ENCODE measurements at places on chromosomes 16 and 17. TPM values are rescaled to one million over a fixed set of nuclear protein-coding genes. Genes with fewer than 3 reads are reported as not detected.
A peak's percentile ranks its signal among the peaks of the same experiment; 100 is the strongest.

DNA sequence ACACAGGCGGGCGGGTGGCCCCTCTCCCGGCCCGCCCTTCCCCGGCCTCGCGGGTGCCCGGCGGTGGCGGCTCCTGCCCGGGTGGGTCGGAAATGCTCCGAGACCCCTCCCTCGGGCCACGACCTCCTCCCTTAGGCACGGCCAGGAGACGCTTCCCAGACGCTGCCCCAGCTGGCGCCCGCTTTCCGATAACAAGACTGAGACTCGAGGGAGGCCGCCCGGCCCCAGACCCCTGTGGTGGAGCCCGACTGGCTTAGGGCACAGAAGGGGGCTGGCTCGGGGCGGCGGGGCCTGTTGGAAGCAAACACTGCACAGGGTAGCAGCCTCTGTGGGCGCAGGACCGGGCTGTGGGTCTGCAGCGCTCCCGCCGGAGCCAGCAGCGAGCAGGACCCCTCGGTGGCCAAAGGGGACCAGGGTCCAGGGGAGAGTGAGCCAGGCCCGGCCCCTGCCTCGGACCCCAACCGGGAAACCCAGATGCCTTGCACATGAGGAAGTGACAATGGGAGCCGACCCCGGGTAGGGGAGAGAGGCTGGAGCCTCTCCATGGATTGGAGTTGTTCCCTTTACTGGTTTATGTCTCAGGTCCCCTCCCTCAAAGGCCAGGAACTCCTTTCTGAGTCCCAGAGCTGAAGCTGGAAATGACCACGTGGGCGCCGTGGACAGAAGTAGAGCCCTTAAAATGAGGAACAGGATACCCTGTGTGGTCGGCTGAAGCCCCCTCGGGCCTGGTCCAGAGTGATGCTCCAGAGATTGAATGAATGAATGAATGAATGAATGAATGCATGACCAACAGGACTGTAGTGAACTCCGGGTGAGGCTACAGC, 19.8 kb upstream of the ADCY7 start:
- no peak for DNase-seq

GRCh38 chr17:70552230-70552981, 383.1 kb downstream of the KCNJ2 start:
- DNase-seq: peak; percentile 11

The SRSF2 gene
- 360 TPM for polyA plus RNA-seq

GRCh38 chr17:43146649-43147048, 21.5 kb upstream of the BRCA1 start:
- no peak for DNase-seq

DNA sequence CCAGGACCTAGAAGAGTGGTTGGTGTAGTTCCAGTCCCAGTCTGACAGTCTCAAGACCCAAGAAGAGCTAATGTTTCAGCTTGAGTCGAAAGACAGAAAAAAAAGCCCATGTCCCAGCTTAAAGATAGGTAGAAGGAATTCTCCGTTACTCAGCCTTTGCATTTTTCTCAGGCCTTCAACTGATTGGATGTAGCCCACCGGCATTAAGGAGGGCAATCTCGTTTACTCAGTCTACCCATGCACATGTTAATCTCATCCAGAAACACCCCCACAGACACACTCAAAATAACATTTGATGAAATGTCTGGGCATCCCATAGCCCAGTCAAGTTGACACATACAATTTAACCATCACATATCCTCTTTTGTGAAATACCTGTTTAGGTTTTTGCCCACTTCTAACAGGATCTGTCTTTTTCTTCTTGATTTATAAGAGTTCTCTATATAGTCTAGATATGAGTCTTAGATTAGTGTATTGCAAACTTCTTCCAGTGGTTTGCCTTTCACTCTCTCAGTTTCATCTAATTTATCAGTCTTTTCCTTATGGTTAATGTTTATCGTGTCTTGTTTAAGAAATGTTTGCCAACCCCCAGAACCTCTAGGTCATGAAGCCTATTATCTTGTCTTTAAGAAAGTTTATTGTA, 7.6 kb upstream of the NUP93 start:
- no peak for DNase-seq

The ZFHX3 gene
- 15.9 TPM for polyA plus RNA-seq

The CD300E gene
- polyA plus RNA-seq: 0.22 TPM

- no peak for DNase-seq
These were observed 409.4 kb upstream of the ERCC4 start for GRCh38 chr16:13510425-13511151.

DNA sequence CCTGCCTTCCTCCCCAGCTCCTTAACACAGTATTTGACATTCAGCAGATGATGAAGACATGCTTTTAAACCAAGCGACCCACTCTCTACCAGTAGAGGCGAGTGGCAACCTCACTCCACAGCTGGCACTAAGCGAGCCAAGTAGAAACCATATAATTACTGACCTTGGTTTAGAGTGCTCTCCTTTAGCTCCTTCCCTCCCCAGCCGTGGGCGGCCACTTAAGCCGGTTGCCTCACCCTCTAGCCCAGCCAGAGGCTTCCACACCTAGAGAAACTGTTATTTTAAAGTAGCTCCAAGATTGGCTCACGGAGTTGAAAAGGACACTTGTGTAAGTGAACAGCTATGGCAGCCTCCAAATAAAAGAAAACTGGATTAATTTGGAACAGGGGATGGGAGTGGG, 109.1 kb upstream of the CRHR1 start:
- no peak for DNase-seq

DNA sequence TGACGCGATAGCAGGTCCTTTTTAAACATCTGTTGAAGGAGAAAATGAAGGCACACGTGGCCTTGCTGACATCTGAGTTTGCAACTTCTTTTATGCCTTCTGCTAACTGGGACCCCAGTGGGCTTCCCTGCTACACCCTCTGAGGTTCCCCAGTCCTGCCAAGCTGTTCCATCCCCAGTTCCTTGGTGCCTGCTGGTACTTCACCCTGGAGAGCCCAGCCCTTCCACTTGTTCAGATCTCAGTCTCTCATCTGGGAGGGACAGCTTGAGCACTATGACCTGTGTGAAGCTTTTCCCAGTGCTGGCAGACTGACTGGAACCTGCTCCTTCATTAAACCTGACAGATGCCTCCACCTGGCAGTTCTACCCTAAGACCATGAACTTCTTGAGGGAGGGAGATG, 95.5 kb downstream of the WWOX start:
- no peak for DNase-seq

The CACNA1H gene
- polyA plus RNA-seq: 26.1 TPM

GRCh38 chr16:81238296-81239011, at the start of gene BCO1:
BCO1 (plus strand) TSS chr16:81238689; CDS start chr16:81238909, 220 bp downstream.
- peak; percentile 38 for DNase-seq

Measured in left renal cortex interstitium (tissue), 4 donors.